ENCODE measurements at places on chromosomes 5 and 9.

DNA sequence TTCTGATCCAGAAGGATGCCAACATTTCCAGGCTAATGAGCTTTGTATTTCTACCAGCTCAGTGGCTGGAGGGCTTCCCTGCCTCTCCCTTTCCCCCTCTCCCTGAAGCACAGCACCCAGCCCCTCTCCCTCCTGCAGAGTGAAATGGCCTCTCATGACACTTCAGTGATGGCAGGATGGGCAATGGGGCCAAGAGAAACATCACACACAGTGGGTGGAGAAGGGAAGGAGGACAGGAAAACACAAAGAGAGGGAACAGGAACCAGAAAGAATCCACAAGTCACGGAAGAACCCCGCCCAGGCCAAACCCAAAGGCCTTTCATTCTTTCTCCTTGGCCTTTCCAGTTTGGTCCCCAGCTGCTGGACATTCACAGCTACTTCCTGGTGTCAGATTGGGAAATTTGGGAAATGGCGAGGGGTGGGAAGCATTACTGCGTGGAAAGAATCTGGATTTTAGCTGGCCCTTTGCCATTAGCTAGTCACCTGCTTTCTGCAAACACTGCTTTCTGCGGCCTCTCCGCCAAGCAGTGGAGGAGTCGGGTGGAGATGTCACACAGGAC, 82.6 kb downstream of the GLDC start:
- DNase-seq: no peak

DNA sequence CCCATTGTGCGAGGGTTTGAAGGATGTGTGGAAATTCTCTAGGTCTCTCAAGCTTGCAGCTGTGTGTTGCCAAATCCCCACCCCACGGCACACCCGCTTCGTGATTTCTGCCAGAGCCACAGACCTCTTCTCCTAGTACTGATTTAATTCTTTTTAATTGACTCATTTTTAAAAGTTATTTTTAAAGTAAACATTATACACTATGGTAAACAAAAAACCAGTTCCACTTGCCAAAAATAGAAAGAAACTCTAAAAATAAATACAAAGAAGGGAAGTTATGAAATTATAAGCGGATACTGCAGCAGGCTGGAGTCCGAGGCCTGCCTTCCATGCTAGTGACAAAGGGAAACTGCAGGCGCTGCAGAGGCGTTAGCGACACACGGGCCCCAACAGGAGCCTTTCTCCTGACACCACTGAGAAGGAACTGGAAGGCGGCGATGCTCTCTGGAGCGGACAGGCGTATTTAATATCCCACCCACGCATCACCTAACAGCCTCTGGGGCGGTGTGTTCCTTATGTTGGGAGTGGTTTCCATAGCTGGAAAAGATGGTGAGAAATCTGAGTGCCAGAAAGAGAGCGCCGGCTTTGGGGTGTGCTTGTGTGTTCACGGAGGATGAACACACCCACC, 122.5 kb downstream of the COL23A1 start:
- DNase-seq: no peak

GRCh38 chr5:160959804-160960203, 107.8 kb upstream of the ATP10B start:
- no peak for DNase-seq

DNA sequence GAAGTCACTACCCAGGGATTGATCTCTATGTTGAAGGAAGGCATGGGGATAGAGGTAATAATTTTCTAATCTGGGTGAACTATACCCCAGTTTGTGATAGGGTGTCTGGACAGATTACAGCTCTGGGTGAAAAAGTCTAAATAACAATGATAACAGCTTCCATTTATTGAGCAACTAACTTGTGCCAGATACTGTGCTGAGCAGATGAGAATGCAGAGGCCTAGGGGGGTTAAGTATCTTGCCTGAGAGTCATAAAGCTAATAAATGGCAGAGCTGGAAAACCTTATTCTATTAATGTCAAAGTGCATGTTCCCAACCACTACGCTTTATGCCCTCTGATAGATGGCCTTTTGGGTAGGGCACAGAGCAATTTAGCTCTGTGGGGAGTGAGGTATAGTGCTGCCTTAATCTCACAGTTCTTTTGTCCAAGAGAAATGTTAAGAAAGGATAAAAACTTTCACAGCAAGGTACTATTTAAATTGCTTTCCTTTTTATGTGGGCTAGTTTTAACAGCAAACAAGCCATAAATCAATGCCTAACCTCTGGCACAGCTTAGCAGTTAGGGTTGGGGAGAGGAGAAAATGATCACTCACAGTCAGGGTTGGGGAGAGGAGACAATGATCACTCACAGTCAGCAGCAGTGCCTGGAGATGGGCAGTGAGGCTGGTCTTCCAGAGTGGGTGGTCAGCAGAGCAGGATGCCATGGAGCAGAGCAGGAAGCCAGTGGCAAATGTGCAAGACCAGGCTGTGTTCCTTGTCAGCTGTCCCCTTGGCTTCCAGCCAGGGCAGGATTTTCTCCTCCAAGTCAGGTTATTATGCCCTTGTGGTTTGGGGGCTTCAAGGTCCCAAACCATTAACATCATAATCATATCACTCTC, 187.0 kb downstream of the CARTPT start:
- no peak for DNase-seq

GRCh38 chr5:180096616-180097015, 25.1 kb upstream of the RNF130 start:
- no peak for DNase-seq

- no peak for DNase-seq
These were observed 186.5 kb downstream of the ARHGEF28 start for GRCh38 chr5:73812457-73812856.

GRCh38 chr9:68949271-68950000, 64.5 kb downstream of the PRKACG start:
- DNase-seq: no peak

DNA sequence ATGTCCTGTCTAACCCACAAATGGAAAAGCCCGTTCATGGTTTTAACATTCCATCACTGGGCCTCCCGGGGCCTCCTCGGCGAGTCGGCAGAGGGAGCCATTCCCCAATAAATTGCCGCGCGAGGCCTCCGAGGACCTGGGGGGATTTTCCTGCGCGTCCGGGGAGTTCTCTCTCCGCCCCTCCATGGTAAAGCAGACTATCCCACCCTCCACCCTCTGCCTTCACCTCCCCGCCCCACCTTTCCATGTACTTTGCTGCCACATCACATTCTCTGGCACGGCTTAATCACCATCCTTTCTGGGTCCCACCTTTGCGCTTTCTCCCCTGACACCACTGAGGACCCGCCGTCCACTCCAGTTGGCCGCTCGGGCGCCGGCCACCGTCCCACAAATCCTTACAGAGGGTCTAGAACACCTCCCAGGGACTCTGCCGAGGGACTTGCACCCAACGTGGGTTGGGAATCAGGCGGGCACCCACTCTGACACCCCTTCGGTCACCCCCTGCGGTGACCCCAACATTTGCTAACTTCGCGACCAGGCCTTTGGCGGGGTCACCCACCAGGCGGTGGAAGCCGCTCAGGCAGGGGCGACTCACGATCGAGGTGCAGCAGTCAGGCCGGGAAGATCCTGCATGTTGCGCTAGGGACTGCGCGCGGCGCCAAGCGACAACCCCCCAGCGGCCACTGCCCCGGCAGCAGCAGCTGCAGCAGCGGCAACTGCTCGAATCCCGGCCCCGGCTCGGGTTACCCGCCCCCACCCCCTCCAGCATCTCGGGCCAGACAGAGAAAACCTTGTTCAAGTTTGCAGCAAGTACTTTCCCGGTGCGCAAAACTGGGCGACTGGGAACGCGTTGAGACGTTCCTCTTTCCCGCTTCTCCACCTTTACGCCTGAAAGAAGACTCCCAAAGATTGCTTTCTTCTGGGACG, at the start of gene MEGF10:
TSS of gene MEGF10 (plus strand) at position 778 of the 927 bp plus-strand sequence. CDS start 40,513 bp downstream, outside the sequence.
- DNase-seq: no peak

GRCh38 chr5:136675769-136676168, 310.4 kb upstream of the TRPC7 start:
- DNase-seq: no peak

DNA sequence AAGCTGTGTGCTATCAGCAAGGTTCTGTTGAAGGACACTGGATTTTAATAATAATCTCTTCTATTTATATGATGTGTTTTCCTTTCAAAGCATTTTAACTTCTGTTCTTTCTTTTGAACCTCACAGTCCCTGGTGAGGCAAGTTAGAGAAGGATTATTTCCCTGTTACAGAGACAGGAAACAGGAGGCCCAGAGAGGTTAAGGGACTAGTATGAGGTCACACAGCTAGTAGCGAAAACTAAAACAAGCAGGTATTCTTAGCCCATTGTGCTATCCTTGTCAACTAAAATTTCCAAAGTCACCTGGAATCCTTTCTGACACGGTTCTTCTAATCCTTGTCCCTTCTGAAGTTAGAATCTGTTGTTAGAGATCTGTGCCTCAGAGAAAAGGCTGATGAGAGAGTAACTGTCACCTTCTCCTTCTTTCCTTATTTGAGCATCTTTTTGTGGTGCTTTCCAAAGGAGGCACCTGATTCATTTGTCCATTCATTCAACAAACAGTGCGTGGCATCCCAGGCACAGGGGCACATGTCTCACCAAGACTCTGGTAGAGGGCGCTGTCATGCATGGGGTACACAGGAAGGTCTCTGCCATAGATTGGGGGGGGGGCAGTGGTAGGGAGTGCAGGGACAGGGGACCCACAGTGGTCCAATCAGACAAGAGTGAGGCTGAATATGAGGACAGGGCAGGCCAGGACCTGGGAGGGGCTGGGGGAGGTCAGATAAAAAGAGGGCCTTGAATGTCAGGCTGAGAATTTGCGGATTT, 61.5 kb downstream of the CRB2 start:
- DNase-seq: no peak

DNA sequence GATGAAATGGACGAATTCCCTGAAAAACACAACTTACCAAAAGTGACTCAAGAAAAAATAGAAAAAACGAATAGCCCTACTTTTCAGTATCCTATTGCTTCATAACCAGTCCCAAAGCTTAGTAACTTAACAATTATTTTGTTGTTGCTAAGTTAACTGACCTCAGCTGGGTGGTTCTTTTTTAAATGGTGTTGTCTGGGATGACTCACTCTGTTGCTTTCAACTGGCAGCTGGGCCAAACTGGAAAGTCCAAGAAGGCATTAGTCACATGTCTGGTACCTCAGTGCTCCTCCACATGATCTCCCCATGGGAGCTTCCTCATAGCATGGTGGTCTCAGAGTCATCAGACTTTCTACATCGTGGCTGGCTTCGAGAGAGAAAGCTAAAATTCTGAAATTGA, 47.8 kb upstream of the ADAMTS2 start:
- DNase-seq: no peak

- DNase-seq: no peak
These were observed 7.5 kb upstream of the PFDN1 start for GRCh38 chr5:140310434-140310833.

GRCh38 chr9:130998597-130999244, 10.3 kb upstream of the LAMC3 start:
- no peak for DNase-seq

DNA sequence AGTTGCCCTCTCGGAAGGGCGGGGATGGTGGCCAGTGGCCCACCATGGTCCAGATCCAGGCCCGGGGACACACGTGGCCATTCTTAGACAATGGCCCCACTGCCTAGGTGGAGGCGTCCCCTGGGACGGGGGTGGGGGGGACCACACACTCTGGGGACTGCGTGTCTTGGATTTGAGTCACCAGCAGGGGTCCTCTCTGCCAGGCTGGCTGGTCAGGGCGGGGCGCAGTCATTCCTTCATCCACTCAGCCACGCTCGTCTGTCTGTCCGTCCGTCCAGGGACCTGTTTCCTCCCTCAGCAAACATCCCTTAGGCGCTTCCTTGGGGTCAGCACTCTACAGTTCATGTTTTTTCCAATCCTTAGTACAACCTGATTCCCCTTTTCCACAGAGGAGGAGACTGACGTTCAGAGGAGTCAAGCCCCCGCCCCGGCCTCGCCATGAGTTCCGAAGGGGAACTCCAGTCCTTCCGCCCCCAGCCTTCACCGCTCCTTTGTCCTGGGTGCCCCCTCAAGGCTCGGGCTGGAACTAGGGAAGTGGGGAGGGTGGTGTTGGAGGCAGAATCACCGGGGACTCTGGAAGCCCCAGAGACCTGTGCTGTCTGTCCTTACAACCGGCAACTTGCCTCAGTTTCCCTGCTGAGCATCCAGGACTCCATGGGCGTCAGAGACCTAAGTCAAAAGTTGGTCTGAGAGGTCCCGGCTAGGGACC, 276.6 kb upstream of the MVB12B start:
- DNase-seq: no peak

DNA sequence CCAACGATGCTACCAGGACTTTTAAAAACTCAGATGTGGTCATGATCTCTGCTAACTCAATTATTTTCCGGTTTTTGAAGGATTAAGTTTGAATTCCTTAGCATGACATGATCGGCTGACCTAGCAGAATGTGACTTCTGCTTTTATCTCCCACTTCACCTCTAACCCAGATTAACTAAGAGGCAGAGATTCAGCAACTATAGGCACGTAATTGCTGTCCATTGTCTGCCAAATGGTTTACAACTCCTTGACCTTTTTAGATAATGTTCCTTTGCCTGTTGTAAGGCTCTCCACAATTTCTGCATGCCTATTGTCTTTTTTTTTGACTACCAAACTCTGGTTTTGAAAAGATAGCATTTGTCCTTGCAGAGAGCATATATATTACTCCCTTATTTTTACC, 268.2 kb downstream of the BRINP1 start:
- no peak for DNase-seq

DNA sequence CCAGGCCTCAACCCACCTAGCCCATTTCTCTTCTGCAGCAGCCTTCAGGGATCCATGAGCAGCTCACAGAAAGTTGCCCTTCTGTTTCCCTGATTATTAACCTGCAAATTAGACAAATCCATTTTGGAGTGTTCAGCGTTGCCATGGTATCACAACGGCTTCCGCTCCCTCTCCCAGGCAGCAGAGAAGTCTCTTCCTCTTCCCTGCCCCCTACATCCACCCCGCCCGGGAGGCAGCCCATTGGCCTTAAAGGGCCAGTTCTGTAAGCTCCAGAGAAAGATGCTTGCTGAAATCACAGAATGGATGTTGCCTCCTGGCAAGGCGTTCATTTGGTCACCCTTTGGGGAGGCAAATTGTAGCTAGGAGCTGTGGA, 47.7 kb upstream of the BOD1 start:
- DNase-seq: no peak

DNA sequence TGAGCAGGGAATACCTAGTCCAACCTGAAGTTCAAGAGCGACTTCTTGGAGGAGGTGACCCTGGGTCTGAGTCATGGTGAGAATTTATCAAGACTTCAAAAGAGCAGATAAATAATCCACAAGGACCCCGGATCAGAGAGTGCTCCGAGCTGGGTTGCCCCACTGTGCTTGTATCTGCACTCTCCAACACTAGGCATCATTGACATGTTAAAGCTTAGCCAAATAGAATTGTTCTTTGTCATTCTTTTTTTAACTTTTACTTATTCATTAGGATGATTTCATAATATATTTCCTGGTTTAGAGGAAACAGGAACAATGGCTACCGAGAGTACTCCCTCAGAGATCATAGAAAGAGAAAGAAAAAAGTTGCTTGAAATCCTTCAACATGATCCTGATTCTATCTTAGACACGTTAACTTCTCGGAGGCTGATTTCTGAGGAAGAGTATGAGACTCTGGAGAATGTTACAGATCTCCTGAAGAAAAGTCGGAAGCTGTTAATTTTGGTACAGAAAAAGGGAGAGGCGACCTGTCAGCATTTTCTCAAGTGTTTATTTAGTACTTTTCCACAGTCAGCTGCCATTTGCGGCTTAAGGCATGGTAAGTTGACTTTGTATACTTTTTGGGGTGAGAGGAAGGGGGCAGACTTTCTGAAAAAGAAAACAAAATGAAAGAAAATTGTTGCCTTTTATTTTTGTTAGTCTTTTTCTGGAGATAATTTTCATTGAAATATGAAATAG, at the start of gene CARD6:
TSS of gene CARD6 (plus strand) at position 300 of the 738 bp plus-strand sequence. CDS start at position 316, 16 bp downstream.
- no peak for DNase-seq
